ENCODE measurements at places on chromosomes 7 and 10.

GRCh38 chr10:97687785-97688781, 1.0 kb upstream of the AVPI1 start:
- DNase-seq: peak; percentile 56

- no peak for DNase-seq
These were observed 54.7 kb downstream of the ZNF467 start for GRCh38 chr7:149718730-149719049.

GRCh38 chr10:75396631-75397495, 4.7 kb downstream of the ZNF503 start:
- DNase-seq: no peak

DNA sequence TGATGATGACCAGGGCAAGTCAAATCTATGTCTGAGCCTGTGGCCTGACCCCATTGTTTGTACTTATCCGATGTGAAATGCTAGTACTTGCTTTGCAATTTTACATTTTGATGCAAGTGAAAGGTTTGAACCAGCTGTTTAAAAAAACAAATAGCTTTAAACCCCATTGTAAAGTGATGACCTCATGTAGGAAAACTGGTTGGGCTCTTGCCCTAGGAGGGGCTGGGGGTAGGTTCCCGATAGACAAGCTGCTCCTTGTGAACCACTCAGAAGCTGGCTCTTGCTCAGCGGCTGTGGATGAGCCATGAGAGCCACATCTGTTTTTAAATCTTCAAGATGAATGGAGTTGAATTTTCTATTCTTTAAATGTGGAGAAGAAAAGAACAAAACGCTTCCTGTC, 185.3 kb downstream of the WDR11 start:
- no peak for DNase-seq

DNA sequence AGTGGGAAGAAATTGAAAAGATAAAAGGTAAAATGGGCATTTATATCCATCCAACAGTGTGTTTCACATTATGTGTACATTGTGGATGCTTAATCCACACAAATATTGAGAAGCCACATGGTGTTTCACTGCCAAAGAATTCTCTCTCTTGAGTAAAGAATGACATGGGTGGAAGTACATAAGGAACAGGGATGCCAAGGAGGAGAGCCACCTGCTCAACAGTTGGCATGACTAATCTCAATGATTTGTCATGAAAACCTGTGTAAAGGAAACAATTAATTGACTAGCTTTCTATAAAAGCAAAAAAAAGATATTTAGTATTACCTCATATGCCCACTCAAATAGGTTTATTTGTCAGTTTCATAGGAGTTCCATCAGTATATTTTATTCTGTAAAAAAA, 43.1 kb downstream of the MAGI2 start:
- no peak for DNase-seq

GRCh38 chr7:25006276-25006675, 26.3 kb upstream of the OSBPL3 start:
- no peak for DNase-seq

GRCh38 chr10:25493122-25493893, 318.5 kb downstream of the GPR158 start:
- peak; percentile 58 for DNase-seq

DNA sequence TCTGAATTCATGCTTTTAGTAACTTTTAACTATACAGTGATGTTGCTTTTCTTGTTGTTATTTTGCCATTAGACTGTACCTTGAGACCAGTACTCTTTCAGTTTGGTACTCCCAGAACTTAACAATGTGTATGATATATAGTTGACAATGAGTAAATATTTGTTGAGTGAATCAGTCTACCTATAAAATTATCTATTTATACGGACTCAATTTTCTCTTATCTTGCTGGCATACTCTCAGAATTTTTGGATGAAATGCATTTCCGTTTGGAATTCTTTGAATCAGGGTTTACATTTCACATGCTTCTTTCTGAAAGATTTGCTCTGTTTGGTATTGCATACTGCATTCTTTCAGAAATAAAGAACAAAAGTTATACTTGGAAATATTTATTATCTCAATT, 47.8 kb upstream of the LRRC17 start:
- DNase-seq: no peak

- no peak for DNase-seq
These were observed 40.4 kb downstream of the CALML3 start for GRCh38 chr10:5565205-5565545.

GRCh38 chr10:75774783-75775490, 343.5 kb downstream of the LRMDA start:
- DNase-seq: no peak

- no peak for DNase-seq
These were observed 39.7 kb upstream of the SLC35B4 start for GRCh38 chr7:134356421-134356936.

DNA sequence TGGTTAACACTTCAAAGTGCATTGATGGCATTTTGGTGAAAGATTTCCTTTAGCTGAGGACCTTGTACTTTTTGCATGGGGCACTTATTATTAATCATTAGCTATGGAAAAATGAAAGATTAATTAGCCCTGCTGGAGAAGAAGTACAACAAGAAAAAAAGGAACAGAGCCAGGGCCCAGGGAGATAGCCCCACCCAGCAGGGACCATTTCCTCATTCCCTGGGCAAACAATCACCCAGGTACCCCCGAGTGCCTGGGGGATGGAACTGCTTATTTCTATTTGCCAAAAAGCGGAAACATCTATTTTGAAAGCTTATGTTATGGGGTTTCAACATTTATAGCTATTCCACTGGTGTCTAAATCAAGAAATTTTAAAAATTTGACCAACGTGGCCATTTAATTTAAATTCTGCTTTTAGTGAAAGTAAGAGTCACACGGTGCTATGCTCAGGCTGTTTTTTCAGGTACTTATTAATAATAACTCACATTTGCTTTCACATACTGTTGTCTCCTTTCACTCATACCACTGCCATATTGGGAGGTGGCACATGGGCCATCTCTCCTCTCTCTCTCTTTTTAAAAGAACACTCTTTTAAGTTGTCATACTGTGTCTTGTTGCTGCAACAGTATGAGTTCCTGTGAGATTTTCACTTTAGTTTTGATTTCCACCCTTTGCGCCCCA, 143.6 kb upstream of the KIF5B start:
- DNase-seq: no peak

- DNase-seq: no peak
These were observed 61.6 kb upstream of the RNF32 start for GRCh38 chr7:156578978-156579430.

- no peak for DNase-seq
These were observed 64.0 kb upstream of the DUSP5 start for GRCh38 chr10:110433740-110434139.

DNA sequence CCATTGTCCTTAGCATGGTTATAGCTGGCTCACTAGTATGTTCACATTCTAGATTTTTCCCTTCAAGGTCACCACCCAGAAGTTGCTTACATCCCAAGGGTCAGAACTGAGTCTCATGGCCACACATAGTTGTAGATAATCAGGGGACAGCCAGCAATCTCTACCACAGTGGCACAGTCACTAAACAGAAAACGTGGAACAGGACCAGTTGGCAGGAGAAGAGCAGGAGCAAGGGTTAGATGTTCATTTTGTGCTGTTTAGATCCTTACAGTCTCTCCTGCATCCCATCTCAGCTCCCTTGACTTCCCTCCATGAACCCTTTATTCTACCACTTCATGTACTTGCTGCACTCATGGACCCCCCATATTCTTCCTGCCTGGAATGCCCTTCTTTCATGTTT, 73.9 kb downstream of the LRMDA start:
- no peak for DNase-seq

- DNase-seq: no peak
These were observed 91.5 kb upstream of the TCERG1L start for GRCh38 chr10:131402771-131403650.

GRCh38 chr10:129090618-129091366, 376.2 kb upstream of the MGMT start:
- DNase-seq: no peak

GRCh38 chr7:124940306-124940705, 10.7 kb upstream of the POT1 start:
- no peak for DNase-seq

GRCh38 chr10:107094824-107095522, 69.5 kb downstream of the SORCS1 start:
- no peak for DNase-seq

- DNase-seq: no peak
These were observed 1.5 kb downstream of the SLC25A13 start for GRCh38 chr7:96320442-96320841.

- no peak for DNase-seq
These were observed 41.4 kb downstream of the GRID1 start for GRCh38 chr10:86325158-86325557.

GRCh38 chr10:68099736-68100135, 9.6 kb upstream of the MYPN start:
- DNase-seq: peak; percentile 81

DNA sequence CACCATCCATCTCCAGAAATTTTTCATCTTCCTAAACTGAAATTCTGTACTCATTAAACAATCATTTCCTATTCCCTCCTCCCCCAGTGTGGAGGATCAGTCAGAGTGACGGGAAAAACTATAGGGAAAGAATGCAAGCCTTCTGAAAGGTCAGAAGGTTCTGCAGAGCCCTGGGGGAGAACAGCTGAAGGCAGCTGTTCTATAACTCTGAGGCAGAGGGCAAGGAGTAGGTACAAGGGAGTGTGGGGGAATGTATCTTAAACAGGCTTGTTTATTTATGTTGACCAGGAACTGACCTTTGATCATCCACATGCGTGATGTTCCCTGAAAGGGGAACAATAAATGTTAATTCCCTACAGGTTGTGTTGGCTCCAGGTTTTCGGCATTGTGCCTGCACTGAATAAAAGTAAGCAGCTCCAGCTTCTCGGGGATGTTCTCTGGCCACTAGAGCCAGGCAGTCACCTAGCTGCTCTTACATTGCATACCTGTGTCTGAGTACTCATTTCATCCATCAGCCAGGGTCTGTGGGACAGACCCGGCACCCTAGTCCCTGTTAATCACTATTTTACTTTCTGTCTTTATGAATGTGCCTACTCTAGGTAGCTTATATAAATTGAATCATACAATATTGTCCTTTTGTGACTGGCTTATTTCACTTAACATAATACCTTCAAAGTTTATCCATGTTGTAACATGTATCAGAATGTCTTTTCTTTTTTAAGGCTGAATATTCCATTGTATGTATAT, 5.8 kb downstream of the IFIT1 start:
- DNase-seq: no peak

DNA sequence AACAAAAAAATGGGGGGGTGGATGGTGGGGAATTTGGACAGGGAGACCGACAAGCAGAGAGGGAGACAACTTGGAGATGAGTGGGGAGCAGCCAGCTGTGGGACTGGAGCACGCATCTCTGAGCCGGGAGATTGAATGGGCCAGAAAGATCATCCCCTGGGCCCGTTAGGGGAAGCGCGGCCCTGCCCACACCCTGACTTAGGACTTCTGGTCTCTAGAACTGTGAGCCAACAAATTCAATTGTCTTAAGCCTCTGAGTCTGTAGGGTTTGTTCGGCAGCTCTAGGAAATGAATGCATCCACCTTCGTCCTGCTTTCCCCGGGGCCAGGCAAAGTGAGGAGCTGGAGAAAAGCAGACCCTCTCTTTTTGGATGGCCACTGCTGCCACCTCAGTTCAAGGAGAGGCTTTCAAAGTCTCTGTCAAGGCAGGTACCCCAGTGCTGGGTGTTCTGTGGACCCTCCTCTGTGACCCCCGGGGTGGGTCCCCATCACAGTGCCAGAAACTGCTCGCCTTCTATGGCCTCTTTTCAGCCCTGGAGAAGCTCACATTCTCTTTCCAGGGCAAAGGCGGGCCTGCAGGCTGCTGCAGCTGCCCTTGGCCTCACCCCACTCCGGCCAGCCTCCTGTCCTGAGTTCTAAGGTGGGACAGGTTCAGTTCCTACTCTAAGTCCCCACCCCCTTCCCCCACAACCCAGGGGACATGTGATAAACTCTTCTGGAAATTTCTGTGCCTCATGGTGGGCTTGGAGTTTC, 423.2 kb downstream of the RPS24 start:
- no peak for DNase-seq

DNA sequence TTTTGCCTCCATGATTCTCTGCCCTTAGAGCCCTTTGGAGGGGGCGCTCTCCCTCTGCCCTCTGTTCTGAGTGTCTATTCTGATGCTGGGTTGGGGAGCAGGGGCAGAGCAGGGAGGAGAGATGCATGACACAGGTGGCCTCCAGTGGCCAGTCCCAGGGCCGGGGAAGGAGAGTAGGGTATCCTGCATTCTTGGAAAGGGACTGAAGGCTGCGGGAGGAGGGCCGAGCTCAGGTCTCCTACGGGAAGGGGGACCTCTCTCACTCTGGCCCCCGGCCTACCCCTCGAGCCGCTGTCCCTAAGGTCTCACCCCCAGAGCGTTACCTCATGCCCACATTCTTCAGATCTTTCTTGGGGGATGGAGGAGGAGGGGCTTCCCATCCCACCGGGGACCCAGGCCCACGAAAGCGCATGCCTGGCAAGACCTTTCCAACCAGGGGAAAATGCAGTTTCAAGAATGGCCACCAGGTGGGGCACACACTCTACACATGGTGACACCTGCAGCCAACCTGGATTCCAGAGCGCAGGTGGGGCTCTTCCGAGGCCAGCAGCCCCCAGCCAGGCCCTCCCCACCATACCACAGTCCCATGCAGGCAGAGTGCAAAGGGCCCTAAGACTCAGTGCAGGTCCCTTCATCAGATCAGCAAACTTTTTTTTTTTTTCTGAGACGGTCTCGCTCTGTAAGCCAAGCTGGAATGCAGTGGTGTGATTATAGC, 86.4 kb downstream of the MYL10 start:
- peak; percentile 19 for DNase-seq

GRCh38 chr10:85914720-85915119, 451.9 kb downstream of the GRID1 start:
- DNase-seq: no peak

- DNase-seq: no peak
These were observed 37.4 kb upstream of the KDM7A start for GRCh38 chr7:140214075-140214684.

DNA sequence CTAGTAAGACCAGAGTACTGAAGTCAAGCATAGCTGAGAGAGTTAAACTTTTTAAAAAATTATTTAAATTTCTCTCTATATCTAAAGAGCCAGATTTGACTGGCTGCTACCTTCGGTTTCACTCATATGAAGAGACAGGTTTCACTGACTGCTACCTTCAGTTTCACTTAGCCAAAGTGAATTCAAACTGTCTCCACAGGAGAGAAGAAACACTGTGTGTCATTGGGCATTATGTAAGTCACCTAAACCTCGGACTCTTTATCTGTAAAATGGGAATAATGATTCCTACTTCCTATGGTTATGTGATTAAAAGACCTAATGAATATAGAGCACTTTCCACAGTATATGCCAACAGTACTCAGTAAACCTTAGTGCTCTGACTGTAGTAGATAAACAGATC, 41.6 kb upstream of the MET start:
- no peak for DNase-seq

- DNase-seq: no peak
These were observed 1.0 kb upstream of the GNA12 start for GRCh38 chr7:2845034-2845592.

GRCh38 chr7:28157076-28157745, 23.4 kb downstream of the JAZF1 start:
- no peak for DNase-seq

- DNase-seq: no peak
These were observed 448.1 kb downstream of the GATA3 start for GRCh38 chr10:8502573-8502972.

GRCh38 chr7:25636168-25636567, 407.9 kb upstream of the NPVF start:
- no peak for DNase-seq

Data from brain microvascular endothelial cell (primary cell).